Body of pancreas (tissue), 4 donors: ENCODE measurements at places on chromosomes 2 and 18. TPM values are rescaled to one million over a fixed set of nuclear protein-coding genes. Genes with fewer than 3 reads are reported as not detected.

Gene BOLL
- not detected for total RNA-seq

DNA sequence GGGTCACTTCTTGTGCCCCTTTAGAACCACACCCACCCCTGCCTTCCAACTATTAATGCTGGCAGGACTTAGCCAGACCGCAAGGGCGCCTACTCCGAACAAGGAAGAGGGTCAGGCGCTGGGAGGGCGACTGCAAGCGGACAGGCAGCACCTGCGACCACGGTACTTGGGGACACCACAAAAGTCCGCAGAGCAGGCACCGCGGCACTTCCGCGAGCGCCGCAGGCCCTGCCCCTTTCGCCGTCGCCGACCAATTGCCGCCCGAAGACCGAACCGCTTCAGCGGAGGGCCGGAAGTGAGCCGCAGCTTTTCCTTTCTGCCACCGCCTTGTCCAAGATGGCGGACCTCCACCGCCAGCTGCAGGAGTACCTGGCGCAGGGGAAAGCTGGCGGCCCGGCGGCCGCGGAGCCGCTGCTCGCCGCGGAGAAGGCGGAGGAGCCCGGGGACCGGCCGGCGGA lies at the start of gene SFT2D3:
TSS of gene SFT2D3 (plus strand) at position 305 of the 458 bp plus-strand sequence. CDS start at position 337, 32 bp downstream.
- peak within 1 kb of the TSS; percentile 92 for H3K27ac ChIP-seq
- peak within 1 kb of the TSS; percentile 18 for H3K4me3 ChIP-seq
- no peaks in the 10 kb centered on the region for H3K36me3 ChIP-seq
- no peaks in the 10 kb centered on the region for H3K27me3 ChIP-seq
- peak; percentile 93 for DNase-seq
- H3K4me1 ChIP-seq: peaks cover 41% of the 10 kb centered on the region

Gene DYTN
- total RNA-seq: not detected

DNA sequence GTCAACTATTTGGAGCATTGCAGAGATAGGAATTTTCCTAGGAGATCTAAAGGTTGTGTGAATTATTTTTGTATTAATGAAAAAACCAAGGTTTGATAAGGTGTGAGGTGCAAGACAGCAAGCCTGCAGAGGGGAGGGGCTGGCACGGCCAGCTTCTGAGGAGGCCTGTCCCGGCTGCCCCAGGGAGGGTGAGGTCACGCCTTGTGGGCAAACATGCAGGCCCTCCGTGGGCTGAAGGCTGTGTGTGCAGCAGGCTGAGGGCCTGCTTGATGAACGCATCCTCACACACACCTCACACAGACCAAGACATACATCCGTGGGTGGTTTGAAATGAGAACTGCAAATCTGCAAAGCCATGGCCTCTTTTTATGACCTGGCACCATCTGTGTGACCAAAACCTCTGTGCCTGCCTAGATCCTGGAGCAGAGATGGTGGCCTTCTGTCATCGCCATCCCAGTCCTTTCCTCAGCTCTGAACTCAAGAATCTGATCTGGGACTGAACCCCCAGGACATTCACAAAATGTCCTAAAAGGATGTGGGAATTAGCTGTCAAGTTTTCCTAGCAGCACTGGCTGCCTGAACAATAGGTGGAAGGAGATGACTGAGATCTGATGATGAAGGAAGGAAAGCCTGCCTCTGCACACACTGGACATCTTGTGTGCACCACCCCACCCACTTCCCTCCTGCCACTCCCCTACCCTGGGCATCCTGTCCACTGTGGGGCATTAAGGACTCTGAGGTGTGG lies 102.4 kb upstream of the MGAT4A start:
- no peaks in the 10 kb centered on the region for H3K4me1 ChIP-seq
- no peaks in the 10 kb centered on the region for H3K27me3 ChIP-seq
- no peaks in the 10 kb centered on the region for H3K36me3 ChIP-seq
- no peak overlapping the region for H3K27ac ChIP-seq
- H3K4me3 ChIP-seq: no peak overlapping the region

GRCh38 chr18:72908181-72908580 lies 40.4 kb upstream of the NETO1 start:
- H3K36me3 ChIP-seq: no peaks in the 10 kb centered on the region
- H3K4me3 ChIP-seq: no peak overlapping the region

Gene LHCGR
- not detected for total RNA-seq

Gene LYPD1
- total RNA-seq: 3.1 TPM

Gene ATP6V1B1
- total RNA-seq: 9.9 TPM

- H3K36me3 ChIP-seq: peaks cover 3% of the 10 kb centered on the region
- no peak for DNase-seq
- H3K27me3 ChIP-seq: no peaks in the 10 kb centered on the region
Measured at GRCh38 chr2:161159456-161160225, 587 bp upstream of the TANK start.

DNA sequence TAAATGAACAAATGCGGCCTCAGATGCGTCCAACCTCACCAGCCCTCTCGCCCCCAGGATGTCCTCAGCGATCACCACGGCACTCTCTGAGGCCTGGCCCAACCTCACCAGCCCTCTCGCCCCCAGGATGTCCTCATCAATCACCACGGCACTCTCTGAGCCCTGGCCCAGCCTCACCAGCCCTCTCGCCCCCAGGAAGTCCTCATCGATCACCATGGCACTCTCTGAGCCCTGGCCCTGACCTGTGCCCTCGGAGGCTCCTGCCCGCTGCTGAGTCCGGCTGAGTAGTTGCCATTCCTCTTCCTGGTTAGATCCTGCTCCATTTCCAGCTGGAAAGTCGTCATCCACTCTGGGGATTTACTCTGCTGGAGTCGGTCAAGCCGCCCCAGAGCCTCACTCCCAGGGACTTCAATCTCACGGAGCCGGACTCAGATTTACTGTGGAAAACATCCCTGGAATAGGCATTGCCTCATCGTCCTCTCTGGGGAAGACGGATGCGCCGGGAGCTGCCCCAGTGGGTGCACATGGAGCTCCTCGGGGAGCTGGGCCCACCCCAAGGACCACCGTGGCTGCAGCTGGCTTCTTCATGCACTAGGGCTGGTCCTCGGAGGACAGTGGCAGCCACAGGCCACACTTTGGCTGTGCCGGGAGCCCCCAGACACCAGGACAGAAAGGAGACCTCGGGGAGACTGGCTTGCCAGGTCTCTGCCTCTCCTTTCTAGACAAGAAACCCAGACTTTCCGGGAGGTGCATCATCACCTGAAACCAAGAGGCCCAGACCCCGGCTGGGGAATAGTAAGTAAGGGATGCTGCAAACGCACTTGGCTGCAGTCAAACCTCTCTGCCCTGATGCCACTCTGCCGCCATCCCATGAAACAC lies 230.6 kb downstream of the EIPR1 start:
- no peak overlapping the region for H3K4me3 ChIP-seq
- no peak for DNase-seq
- no peaks in the 10 kb centered on the region for H3K36me3 ChIP-seq
- H3K4me1 ChIP-seq: peaks cover 14% of the 10 kb centered on the region

GRCh38 chr2:5756272-5756671 lies 64.1 kb downstream of the SOX11 start:
- no peaks in the 10 kb centered on the region for H3K4me1 ChIP-seq

GRCh38 chr2:173165443-173166238 lies 90.0 kb downstream of the MAP3K20 start:
- H3K4me1 ChIP-seq: peaks cover 13% of the 10 kb centered on the region
- H3K27ac ChIP-seq: no peak overlapping the region
- H3K4me3 ChIP-seq: no peak overlapping the region
- H3K36me3 ChIP-seq: no peaks in the 10 kb centered on the region

- H3K4me3 ChIP-seq: no peak overlapping the region
- H3K4me1 ChIP-seq: peaks cover 49% of the 10 kb centered on the region
- peak; percentile 20 for DNase-seq
- no peaks in the 10 kb centered on the region for H3K27me3 ChIP-seq
Measured at GRCh38 chr2:132417430-132418035, 928 bp downstream of the GPR39 start.

- no peaks in the 10 kb centered on the region for H3K4me1 ChIP-seq
- H3K36me3 ChIP-seq: no peaks in the 10 kb centered on the region
- no peak for DNase-seq
- no peak overlapping the region for H3K4me3 ChIP-seq
- H3K27me3 ChIP-seq: no peaks in the 10 kb centered on the region
Measured at GRCh38 chr2:167908786-167909185, 338.6 kb downstream of the STK39 start.

DNA sequence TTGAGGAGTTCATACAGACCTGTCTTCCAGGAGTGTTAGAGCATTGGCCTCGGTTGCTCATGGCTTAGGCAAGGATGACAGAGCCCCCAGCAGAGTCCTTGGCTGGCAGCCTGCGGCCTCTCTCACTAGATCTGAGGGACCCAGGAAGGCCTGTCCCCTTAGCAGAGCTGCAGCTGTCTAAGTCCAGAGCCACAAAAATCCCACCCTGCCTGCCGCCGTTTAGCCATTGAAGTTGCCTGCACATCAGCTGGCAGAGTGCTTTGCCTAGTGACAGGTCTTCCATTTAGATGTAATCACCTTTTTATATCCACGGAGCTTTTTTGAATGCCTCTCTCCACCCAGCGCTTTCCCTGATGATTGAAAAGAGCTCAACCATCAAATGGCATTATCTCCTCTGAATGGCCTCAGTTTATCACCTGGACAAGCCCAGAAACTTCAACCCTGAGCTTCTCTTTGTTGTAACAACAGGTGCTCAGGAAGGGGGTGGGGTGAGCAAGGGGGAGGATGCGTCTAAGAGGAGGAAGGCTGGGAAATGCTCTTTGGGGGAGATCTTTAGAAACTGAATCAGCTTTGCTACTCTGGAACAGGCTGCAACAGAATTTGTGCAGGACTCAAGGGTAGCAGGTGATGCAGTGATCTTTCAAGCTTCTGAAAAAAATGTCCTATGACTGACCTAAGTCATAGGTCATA lies 71.9 kb downstream of the TNP1 start:
- no peaks in the 10 kb centered on the region for H3K36me3 ChIP-seq
- H3K4me3 ChIP-seq: no peak overlapping the region
- DNase-seq: no peak
- no peak overlapping the region for H3K27ac ChIP-seq
- no peaks in the 10 kb centered on the region for H3K27me3 ChIP-seq

DNA sequence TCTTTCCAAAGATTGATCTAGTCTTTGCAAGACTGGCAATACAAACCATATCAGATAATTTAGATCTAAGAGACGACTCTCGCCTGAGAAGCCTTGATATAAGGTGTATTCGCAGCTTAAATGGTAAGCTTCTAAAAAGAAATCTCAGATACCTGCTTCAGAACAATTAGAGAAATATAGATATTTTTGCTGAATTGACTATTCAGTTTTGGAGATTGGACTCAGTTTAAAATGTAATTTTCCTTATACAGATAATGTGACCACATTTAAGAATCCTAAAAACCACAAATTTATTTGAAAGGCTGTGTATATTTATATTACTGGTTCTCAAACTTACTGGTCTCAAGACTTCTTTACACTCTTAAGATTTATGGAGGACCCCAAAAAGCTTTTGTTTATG lies 15.4 kb downstream of the PAPOLG start:
- H3K27ac ChIP-seq: no peak overlapping the region
- H3K36me3 ChIP-seq: peaks cover 9% of the 10 kb centered on the region
- H3K27me3 ChIP-seq: no peaks in the 10 kb centered on the region
- DNase-seq: no peak

DNA sequence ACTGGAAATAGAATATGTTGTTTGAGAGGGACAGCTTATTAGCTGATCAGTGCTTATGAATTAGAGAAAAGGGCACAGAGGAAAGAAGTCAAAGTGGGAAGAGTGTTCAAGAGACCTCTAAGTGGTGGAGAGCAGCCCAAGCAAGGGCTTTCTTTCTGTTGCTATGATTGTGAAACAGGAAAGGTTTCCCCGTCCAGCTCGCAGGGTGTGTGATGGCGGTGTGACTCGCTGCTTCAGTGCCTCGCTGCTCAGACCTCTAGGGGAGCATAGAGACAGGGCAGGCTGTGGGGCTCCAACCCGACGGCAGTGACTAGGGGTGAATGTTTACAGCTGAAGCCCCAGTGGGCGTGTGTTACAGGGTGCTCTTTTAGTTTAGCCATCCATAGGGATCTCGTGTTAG lies 166.5 kb upstream of the COPS8 start:
- H3K27me3 ChIP-seq: no peaks in the 10 kb centered on the region
- H3K4me1 ChIP-seq: no peaks in the 10 kb centered on the region
- H3K27ac ChIP-seq: no peak overlapping the region
- DNase-seq: no peak
- no peaks in the 10 kb centered on the region for H3K36me3 ChIP-seq
- H3K4me3 ChIP-seq: no peak overlapping the region

- H3K27me3 ChIP-seq: no peaks in the 10 kb centered on the region
- no peaks in the 10 kb centered on the region for H3K4me1 ChIP-seq
- peak; percentile 11 for DNase-seq
- H3K4me3 ChIP-seq: no peak overlapping the region
- no peak overlapping the region for H3K27ac ChIP-seq
- no peaks in the 10 kb centered on the region for H3K36me3 ChIP-seq
Measured at GRCh38 chr18:32550963-32551362, 80.3 kb upstream of the GAREM1 start.

- H3K4me3 ChIP-seq: no peak overlapping the region
- DNase-seq: no peak
- H3K4me1 ChIP-seq: peaks cover 17% of the 10 kb centered on the region
- peaks cover under 1% of the 10 kb centered on the region for H3K36me3 ChIP-seq
- no peak overlapping the region for H3K27ac ChIP-seq
Measured at GRCh38 chr2:201223089-201224073, 37.0 kb upstream of the CASP8 start.

DNA sequence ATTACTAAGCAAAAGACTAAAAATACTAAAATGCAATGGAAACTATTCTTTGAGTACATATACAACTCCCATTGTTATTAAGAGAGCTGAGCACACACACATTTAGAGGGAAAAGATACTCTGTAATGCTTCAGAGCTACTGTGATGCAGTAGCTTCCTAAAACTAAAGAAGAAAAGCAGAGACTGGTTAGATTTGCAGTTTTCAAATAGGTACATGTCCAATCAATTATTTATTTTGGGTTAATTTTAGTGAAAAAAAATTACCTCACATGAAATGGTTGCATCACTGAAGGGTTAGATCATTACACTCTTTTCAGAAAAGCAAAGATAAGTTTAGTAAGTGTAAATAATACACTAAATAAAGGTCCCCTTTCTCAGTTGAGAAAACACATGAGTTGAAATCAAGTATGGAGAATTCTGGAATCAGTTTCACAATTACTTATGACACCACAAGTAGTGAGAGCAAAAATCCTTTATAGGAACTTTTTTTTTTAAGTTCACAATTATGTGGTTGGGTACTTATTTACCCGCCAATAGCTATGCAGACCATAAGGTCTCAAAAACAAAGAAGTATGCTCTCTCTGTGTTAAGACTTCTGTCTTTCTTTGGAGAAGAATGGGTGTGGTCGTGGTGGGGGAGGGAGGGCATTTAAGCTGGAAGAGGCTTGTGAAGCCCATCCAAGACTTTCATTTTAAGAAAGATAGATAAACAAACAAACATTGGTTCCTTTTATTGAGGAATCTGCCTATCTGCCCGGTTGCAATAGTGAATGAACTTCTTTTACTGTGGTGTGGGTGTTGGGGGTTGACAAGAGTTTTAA lies 25.3 kb upstream of the SERTAD2 start:
- no peak overlapping the region for H3K4me3 ChIP-seq
- no peaks in the 10 kb centered on the region for H3K36me3 ChIP-seq
- no peaks in the 10 kb centered on the region for H3K27me3 ChIP-seq
- no peak for DNase-seq
- H3K27ac ChIP-seq: no peak overlapping the region

GRCh38 chr2:201108341-201108740 lies 7.6 kb upstream of the CFLAR start:
- H3K4me3 ChIP-seq: no peak overlapping the region
- H3K27ac ChIP-seq: no peak overlapping the region
- H3K4me1 ChIP-seq: no peaks in the 10 kb centered on the region
- no peaks in the 10 kb centered on the region for H3K27me3 ChIP-seq

- no peak overlapping the region for H3K27ac ChIP-seq
- peaks cover 5% of the 10 kb centered on the region for H3K4me1 ChIP-seq
- DNase-seq: no peak
- H3K36me3 ChIP-seq: no peaks in the 10 kb centered on the region
- no peaks in the 10 kb centered on the region for H3K27me3 ChIP-seq
Measured at GRCh38 chr18:64803471-64803870, 654.6 kb upstream of the LINC00305 start.

Gene TMEM178A
- total RNA-seq: 4.9 TPM
